Mucosa of gallbladder (tissue), 1 donor: ENCODE measurements at places on chromosomes 7 and 10.

- DNase-seq, result no peak
These were observed 74.1 kb upstream of the HDAC9 start for GRCh38 chr7:18421297-18422002.

DNA sequence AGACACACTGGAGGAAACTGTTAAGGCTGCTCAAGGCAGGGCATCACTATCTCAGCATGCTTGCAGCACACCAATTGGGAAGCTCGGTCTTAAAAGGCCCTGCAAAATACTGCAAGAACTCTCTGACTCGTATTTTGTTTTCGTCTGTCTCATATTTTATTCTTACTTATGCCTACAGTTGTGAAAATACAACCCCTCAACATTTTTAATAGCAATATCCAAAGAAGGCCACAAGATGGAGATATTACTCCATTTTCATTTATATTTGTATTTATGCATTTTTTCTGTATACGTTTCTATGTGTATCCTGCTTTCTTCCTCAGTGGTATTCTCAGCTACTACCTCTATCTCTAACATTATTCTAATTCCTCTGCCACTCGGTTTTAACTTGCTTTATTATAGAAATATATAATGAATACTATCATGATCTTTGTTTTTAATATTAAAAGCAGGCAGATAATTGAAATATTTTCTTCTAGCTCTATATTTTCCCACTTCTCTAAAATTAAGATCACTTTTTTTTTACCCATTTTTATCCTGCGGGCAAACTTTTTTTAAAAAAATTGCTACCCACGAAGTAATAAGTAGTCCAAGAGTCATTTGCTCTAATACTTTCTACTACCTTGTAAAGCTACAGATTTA, 10.0 kb downstream of the DNAJC1 start:
- DNase-seq, result no peak

- no peak for DNase-seq
These were observed 96.1 kb downstream of the MMRN2 start for GRCh38 chr10:86861351-86861750.

- DNase-seq, result no peak
These were observed 252.3 kb upstream of the KLF14 start for GRCh38 chr7:130986261-130986690.

GRCh38 chr10:34538281-34538829, 276.7 kb downstream of the PARD3 start:
- no peak for DNase-seq
